Nucleus accumbens (tissue), 56 donors: ENCODE measurements at places on chromosomes 7 and 10.

- no peak for DNase-seq
Observed at GRCh38 chr10:79068203-79068561, 584 bp upstream of the ZMIZ1 start.

- DNase-seq = no peak
Observed at GRCh38 chr10:132713421-132714095, 72.4 kb downstream of the NKX6-2 start.

DNA sequence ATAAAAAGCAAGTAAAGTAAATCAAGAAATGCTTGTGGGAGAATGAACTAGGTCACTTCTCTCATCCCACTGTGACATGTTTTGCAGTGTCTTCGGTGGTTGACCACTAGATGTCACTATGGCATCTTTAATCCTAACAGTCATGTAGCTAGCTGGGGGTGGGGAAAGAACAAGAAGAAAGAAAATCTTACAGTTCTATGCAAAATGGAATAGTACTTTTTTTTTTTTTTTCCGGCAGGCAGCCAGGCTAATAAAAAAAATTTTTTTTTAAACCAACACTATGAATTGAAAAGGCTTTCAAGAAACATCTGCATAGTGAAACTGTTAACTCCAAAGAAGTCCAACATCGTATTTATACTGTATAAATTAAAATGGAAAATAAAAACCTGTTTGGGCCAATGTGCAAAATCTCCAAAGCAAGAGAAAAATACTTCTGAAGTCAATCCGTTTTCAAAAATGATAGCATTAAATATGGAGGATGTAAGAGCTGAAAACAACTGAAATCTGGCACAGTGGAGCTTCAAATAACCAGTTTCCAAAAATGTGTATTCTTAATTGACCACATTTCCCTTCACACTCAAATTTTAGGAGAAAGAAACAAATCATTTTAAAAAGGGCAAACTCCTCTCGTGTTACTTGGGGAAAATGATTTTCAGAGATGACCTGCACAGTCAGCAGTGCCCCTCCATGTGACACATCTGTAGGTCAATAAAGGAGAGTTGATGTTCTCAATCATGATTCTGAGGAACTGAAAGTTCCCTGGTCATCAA, 38.5 kb downstream of the CDK1 start:
- DNase-seq = peak; percentile 7

DNA sequence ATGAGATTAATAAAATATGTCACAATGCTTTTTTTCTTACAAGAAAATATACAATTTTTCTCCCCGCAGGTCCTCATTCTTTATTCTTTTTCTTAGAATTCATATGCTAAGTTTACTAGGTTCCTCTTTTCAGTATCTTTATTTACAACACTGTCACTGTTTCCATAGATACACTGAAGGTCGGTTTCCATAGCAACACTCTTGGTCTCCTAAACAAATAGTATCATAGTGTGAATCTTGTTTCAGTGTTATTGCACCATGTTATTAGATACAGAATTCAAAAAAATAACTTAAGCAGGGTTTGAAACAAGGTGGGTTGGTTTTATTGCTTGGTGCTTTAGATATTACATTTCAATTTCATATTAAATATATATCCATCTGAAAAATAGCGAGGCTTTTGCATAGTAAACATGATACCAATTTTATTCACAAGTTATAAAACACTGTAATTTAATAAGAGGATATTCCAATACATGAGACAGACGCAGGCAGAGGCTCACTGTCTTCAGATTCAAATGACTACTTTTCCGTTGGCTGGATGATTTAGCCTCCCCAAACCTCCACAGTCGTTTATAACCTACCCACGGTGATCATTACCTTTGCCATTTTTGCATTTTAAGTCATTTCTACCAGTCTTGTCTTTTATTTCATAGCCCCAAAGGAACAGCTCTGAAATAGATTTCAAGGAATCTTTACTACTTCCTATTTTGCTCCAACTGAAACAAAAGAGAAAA, 88.9 kb upstream of the KLF6 start:
- DNase-seq = no peak

- DNase-seq = no peak
Observed at GRCh38 chr7:90446137-90446899, 23.1 kb upstream of the PTTG1IP2 start.

DNA sequence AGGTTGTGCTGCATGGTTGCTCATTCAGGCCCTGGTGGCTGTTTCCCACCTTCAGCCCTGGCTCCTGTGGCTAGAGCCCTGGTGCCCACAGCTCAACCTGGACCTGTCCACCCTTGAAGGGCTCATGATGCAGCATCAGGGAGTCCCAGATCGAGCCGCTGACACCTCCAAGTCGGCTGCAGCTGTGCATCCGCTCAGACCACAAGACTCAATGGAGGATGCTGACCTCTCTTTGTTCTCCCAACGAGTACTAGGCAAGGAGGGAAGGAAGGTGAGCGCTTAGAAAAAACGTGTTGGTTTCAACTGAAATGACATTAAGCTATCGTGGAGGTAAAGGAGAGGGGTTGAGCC, 9.5 kb upstream of the C10orf95 start:
- no peak for DNase-seq

- DNase-seq = no peak
Observed at GRCh38 chr7:16744518-16745250, 8.9 kb upstream of the TSPAN13 start.

DNA sequence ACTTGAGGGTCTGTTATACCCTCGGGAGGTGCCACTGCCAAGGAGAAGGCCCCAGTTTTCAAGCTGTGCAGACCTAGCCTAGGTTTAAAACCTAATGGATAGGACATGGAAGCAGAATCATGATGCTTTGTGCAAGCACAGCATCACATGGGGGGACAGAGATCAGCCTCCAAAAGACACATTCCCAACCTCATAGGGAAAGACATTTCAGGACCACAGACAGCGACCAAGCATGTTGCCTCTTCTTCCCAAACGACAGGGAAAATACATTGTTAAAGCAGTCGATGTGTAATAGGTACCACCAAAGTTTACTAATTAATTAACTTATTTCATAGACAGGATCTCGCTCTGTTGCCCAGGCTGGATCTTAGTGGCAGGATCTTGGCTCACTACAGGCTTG, 573.9 kb downstream of the TCERG1L start:
- DNase-seq = no peak

- no peak for DNase-seq
Observed at GRCh38 chr7:29247224-29247962, 52.8 kb downstream of the CHN2 start.
